OCI-M1 (cell line): ENCODE measurements at places on chromosomes 5 and 9.

DNA sequence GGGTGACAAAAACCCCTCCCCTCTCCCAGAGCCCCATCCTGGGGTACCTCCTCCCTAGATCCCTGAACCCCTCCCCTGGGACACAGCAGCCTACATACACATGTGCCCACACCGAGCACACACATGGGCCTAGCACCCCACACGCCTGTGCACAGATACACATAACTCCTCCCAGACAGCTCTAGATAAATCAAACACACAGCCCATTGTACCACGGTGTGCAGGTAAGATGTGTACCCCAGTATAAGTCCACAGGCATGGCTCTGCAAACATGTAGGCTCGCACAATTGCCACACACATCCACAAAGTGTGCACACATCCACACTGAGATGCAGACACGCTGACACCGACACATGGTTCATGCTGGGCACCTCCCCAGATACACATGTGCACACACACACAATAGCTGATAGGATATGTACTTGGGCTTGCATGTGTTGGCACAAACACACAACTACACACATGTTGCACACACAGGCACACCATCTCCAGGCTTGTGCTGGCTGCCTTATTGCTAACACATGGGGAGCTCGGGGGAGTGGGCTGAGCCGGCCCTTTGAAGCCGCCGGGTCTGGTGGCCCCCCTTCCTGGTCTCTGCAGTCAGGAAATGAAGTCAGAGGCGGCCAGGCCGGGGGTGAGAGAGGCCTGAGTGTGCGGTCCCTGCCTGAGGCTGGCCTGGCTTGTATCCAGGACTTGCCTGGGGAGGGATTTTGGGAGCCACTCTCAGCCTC lies 30.2 kb downstream of the GOLGA2 start:
- no peak for DNase-seq

DNA sequence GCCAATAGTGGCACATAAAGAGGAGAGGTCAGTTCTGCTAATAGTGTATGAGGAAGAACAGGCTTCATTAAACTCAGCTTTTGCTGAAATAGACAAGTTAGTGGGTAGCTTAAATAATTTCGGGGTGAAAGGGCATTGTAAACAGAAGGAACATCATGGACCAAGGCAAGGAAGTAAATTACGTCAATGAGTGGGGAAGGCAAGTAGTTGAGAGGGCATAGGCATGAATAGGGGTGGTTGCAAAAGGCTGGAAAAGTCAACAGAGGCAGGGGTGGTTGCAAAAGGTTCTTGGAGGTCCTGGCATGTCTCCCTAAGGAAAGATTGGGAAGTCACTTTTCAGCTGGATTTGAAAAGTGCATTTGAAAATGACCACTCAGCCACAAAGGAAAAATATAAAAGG lies 383.3 kb upstream of the RPS23 start:
- no peak for DNase-seq

- peak; percentile 15 for DNase-seq
Observed at GRCh38 chr9:127395497-127396252, 1.3 kb upstream of the SLC2A8 start.

DNA sequence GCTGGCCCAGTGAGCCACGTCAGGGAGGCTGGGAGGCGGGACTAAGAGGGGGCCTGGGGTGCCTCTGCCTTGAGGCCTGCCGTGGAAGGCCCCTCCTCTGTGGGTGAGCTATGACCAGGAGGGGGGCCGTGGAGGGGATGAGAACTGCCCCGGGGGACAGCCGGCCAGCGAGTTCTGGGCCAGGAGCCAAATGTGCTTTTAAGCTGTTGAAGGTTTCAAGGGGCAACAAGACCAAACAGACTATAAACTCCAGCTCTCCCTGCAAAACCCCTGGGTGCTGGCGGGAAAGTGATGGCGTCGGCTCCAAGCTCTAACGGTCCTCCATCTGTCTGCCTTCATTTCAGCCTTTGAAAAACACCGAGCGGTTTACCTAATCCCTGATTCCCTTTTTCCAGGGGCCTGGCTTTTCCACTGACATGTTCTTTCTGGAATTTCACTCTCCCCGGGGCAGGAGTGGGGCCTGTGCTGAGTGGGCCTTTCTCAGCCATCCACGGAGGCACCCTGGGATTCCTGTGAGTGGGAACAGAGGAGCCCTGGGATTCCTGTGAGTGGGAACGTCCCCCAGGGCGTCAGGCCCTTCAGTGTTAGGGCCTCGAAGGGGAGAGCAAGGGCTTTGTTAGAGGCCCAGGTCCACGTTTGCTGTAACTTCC lies 65.6 kb downstream of the COL5A1 start:
- no peak for DNase-seq

GRCh38 chr9:110099236-110100095 lies 108.5 kb downstream of the C9orf152 start:
- no peak for DNase-seq

GRCh38 chr5:96957254-96958049 lies 21.6 kb downstream of the LNPEP start:
- DNase-seq, result no peak
